Hepatic stellate cell (primary cell): ENCODE measurements at places on chromosomes 3 and 15.

DNA sequence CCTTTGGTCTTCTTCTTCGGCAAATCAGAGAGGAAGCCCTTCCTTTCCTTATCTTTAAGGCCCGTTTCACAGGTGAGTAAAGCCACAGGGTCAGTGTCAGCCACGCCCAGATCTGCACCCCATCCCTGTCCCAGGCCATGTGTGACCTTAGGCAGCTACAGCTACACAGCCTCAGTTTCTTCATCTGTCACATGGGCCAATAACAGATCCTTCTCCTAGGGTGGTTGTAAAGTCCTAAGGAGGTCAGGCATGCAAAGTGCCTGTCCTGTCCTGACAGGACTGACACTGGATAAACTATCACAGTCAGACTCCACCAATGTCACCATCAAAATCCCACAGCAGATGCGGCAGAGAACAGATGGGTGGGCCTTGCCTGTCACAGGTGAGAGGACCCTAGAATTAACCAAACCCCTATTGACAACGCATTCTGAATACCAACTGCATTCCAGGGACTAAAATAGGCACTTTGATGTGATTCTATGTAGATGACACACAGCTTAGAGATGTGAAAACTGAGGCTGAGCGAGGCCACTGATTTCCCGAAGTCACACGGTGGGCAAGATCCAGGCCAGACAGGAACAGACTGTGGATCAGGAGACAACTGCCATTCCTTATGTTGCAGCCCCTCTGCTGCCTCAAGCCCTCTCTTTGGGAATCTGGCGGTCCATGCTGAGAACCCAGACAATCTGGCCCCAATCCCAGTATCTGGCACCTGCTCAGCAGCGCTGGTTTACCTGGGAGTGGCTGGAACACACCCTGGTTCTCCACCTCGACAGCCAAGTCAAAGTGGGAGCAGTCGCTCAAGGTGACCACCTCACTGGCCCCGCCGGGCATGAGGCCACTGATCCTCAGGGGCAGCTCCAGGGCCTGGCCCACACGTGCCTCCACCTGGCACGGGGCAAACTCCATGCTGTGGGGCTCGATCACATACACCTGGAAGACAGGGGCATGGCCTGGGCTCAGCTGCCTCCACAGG lies 48.7 kb downstream of the NUP210 start:
- no peak for DNase-seq

- DNase-seq, result no peak
Measured at GRCh38 chr15:61342390-61342789, 113.3 kb upstream of the RORA start.

- no peak for DNase-seq
Measured at GRCh38 chr15:40256638-40257235, 17.9 kb downstream of the PAK6 start.

- no peak for DNase-seq
Measured at GRCh38 chr3:28077572-28077971, 163.8 kb upstream of the CMC1 start.

DNA sequence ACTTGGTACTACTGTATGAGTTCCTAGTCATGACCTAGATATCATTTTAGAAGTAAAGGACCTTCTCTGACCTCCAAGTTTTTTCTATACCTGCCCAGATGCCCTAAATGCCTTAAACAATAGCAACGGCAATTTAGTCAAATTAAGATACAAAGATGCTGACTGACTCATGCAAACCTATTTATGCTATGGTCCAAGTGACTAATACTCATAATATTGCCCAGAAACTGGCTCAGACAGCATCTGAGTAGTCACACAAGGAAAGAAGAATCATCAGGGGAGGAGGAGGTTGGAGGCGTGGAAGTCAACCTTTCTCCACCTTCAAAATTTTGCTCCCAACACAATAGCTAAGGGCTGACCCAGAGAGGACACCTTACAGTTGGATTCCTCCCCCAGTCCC lies 6.8 kb downstream of the FYCO1 start:
- DNase-seq, result peak; percentile 78

GRCh38 chr3:189981668-189982067 lies 139.0 kb downstream of the P3H2 start:
- peak; percentile 54 for DNase-seq

DNA sequence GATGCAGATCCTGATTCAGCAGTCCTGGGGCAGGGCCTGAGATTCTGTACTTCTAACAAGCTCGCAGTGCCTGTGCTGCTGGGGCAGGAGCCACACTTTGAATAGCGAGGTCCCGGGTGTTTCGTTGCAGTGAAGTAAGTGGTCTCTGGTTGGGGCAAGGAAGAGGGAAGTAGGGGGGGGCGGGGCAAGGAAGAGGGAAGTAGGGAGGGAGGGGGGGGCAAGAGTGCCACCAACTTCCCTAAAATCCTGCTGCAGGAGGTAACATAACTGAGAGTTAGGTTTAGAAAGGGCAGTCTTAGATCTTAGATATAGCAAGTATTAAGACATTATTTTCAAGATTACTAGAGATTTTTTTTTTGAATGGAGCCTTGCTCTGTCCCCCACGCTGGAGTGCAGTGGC lies 35.5 kb downstream of the CRTAP start:
- no peak for DNase-seq

DNA sequence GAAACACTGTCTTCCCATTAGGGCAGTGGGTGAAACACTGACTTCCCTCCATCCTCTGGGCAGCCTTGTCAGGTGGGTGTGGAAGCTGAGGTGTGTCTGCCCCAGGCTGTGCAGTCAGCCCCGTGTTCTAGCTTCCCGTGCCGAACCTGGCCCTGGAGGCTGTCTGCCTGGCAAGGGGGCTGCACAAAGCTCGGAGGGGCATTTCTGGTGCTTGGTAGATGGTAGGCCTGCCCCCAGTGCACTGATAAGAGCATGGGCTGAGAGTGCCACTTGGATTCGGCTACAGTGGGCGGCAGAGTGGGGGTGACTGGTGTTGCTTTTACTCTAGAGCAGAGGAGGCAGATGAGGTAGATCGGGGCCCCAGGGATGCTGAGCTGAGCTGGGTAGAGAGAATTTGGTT lies 21.3 kb downstream of the IGF1R start:
- DNase-seq, result no peak

DNA sequence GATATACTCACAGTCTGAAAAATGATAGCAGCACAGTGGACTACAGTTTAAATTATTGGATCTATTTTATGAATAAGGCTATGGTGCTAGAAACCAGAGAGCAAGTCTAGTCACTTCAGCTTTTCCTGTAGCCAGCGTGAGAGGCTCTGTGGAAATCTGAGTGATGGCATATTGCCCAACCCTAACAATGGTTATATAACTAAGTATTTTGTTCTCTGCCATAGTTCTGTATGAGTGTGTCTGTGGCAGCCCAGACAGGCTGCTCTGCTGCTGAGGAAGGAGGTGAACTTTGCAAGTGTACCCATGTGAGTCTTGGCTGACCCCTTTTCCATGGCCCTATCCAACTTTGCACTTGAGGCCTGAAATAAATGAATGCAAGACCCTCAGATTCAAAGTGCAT lies 105.7 kb downstream of the LRTM1 start:
- no peak for DNase-seq

- no peak for DNase-seq
Measured at GRCh38 chr3:177396733-177397132, 199.5 kb upstream of the TBL1XR1 start.

DNA sequence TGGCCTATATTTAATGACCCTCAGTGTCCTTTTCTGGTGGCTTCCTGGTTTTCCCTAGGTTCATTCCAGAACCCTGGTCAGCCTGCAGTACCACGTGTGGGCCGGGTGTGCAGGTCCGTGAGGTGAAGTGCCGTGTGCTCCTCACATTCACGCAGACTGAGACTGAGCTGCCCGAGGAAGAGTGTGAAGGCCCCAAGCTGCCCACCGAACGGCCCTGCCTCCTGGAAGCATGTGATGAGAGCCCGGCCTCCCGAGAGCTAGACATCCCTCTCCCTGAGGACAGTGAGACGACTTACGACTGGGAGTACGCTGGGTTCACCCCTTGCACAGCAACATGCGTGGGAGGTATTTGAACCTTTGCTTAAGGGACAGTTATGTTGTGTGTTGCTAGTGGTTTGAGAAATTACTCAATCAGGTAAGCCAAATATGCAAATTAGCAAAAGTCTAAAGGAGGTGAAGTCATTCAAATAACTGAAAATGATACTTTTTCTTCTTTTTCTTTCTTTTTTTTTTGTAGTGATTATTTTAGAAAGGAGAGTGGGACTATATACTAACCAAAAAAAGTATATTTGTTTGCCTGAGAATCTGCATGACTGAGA lies 259.2 kb downstream of the ADAMTSL3 start:
- DNase-seq, result no peak

DNA sequence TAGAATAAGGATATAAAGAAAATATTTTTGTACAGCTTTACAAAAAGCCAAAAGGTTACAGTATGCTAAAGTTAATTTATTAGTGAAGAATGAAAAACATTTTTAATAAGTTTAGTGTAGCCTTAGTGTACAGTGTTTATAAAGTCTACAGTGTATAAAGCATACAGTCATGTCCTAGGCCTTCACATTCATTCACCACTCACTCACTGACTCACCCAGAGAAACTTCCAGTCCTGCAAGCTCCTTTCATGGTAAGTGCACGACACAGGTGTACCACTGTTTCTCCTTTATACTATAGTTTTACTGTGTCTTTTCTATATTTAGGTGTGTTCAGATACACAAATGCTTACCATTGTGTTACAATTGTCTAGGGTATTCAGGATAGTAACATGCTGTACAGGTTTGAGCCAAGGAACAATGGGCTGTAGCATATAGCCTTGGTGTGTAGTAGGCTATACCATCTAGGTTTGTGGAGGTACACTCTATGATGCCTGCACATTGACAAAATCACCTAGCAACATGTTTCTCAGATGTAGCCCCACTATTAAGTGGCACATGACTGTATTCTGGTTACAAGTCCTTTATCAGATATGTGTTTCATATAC lies 197.1 kb upstream of the KBTBD8 start:
- no peak for DNase-seq

GRCh38 chr15:86115145-86115801 lies 35.6 kb downstream of the AGBL1 start:
- DNase-seq, result no peak

- DNase-seq, result no peak
Measured at GRCh38 chr3:81793410-81793809, 32.0 kb upstream of the GBE1 start.

DNA sequence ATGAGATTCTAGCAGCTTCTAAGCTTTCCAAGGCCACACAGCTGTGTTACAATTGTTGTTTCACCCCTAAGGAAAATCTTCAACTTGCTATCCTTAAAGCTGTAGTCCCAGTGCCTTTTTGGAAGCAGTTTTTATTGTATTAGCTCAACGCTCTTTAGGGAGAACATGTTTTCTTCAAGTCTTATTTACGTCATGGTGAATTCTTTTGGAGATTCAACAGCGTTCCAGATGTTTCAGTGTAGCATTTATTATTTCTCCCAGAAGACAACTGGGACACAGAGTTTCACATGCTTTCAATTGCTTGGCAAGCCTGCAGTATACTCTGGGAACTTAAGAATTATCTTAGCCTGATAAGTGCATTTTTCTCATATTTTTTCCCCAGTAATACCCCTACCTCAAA lies 888.3 kb downstream of the PLOD2 start:
- DNase-seq, result no peak

DNA sequence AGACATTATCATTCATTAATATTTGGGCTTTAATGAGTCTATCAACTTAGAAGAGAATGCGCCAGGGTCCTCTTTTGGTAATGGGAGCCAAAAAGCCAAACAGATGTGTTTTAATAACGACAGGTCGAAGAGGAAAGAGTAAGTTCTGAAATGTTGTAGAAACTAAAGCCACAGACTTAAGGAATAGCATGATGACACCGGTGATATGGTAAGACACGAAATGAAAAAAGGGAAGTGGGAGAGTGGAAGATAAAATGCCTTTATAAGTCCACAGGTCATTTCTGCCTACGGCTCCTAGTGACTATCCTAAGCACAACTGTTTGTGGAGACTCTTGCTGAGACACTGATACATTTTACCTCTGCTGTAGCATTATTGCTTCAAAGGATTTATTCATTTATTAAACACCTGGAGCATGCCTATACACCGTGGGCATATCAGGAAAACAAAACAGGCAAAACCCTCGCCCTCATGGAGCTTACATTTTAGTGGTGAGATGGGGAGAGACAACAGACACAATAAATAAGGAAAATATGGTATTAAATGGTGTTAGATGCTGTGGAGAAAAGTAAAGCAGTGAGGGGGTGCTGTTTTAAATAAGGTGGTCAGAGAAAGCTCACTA lies 11.7 kb upstream of the CD47 start:
- DNase-seq, result no peak

GRCh38 chr3:30567139-30567753 lies 39.2 kb upstream of the TGFBR2 start:
- DNase-seq, result no peak

- DNase-seq, result no peak
Measured at GRCh38 chr3:54515441-54516213, 393.3 kb downstream of the CACNA2D3 start.

- DNase-seq, result peak; percentile 71
Measured at GRCh38 chr3:139772539-139773500, 95.0 kb upstream of the NMNAT3 start.

- no peak for DNase-seq
Measured at GRCh38 chr3:105730801-105731354, 137.9 kb downstream of the CBLB start.

- DNase-seq, result no peak
Measured at GRCh38 chr15:26081758-26082220, 218.7 kb upstream of the ATP10A start.

DNA sequence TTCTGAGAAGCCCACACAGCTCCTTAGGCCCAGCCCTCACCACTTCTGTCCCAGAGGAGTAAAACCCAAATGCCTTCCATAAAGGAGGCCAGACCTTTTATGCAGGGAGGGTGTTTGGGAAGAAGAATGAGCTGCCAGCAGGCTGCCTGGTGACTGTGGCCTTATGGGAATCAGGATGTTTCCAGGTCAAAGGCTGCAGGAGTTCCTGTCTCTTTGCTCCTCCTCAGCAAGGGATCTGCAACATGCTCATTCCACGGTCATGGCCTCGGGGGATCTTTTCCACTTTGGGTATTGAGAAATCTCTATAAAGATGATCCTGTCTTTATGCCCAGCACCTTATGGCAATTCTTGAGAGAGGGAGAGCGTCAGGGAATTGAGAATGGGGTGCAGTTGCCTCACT lies 25.2 kb upstream of the MAGEF1 start:
- DNase-seq, result no peak

DNA sequence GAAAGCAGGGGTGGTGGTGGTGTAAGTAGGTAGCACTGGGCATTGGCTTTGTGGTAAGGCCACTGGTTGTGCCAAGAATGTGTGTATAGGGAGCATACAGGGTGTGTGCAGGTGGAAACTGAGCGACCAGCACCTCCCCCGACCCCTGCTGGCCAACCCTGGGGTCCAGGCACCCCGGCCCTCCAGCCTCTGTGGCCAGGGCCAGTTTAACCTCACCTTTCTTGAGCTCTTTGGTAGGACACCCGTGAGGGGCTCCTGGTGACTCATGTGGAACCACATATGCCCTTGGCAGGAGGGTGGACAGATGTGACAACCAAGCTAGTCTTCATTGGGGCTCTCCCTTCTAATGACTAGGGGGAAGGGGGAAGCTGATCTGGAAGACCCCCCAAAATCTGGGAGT lies 19.5 kb downstream of the SHF start:
- DNase-seq, result no peak

- no peak for DNase-seq
Measured at GRCh38 chr15:33028495-33028894, 166.0 kb downstream of the FMN1 start.

- DNase-seq, result no peak
Measured at GRCh38 chr3:48456456-48456855, 9.9 kb downstream of the ATRIP start.
